ENCODE measurements at places on chromosomes 1 and 21.
A peak's percentile ranks its signal among the peaks of the same experiment; 100 is the strongest.

- H3K4me3 ChIP-seq = no peak overlapping the region
- H3K27ac ChIP-seq = no peak overlapping the region
- H3K36me3 ChIP-seq = peaks cover 5% of the 10 kb centered on the region
- H3K27me3 ChIP-seq = no peaks in the 10 kb centered on the region
- peaks cover 8% of the 10 kb centered on the region for H3K4me1 ChIP-seq
These were observed 1.5 kb downstream of the LYPLAL1 start for GRCh38 chr1:219175212-219175564.

DNA sequence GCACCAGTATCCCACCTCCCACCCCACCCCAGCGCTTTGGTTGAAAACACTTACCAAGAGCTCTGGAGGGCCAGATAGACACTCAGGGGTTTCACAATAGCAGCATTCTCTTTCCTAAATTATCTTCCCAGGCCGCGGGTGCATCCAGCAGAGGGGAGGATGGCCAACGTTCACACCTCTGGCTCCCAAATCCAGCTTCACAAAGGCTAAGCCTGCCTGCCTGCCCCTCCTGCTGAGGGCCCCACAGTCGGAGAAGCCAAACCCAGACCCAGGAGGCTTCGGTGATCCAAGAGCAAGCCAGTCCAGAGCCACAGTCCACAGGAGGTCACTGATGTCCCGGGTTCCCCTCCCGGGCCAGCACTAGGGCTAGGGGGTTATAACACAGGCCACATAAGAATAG is 231.9 kb downstream of the TRABD2B start:
- H3K4me3 ChIP-seq = no peak overlapping the region
- no peaks in the 10 kb centered on the region for H3K27me3 ChIP-seq
- H3K27ac ChIP-seq = no peak overlapping the region
- H3K4me1 ChIP-seq = no peaks in the 10 kb centered on the region
- H3K36me3 ChIP-seq = no peaks in the 10 kb centered on the region
- no peak for DNase-seq

GRCh38 chr1:203129501-203130231 is 2.1 kb downstream of the ADORA1 start:
- no peak overlapping the region for H3K4me3 ChIP-seq
- H3K36me3 ChIP-seq = no peaks in the 10 kb centered on the region
- H3K4me1 ChIP-seq = peaks cover 18% of the 10 kb centered on the region

- no peak overlapping the region for H3K4me3 ChIP-seq
- no peaks in the 10 kb centered on the region for H3K36me3 ChIP-seq
- H3K27me3 ChIP-seq = peaks cover 30% of the 10 kb centered on the region
- no peak for DNase-seq
These were observed 2.0 kb downstream of the DMBX1 start for GRCh38 chr1:46491443-46492268.

GRCh38 chr1:90074566-90074965 is 79.7 kb downstream of the ZNF326 start:
- no peaks in the 10 kb centered on the region for H3K27me3 ChIP-seq
- no peak overlapping the region for H3K27ac ChIP-seq
- DNase-seq = no peak
- no peaks in the 10 kb centered on the region for H3K4me1 ChIP-seq

GRCh38 chr21:32958288-32959002 is 67.3 kb upstream of the OLIG2 start:
- H3K27ac ChIP-seq = no peak overlapping the region
- peaks cover 6% of the 10 kb centered on the region for H3K4me1 ChIP-seq
- H3K27me3 ChIP-seq = peaks cover 5% of the 10 kb centered on the region
- no peak overlapping the region for H3K4me3 ChIP-seq
- DNase-seq = no peak

GRCh38 chr21:37000381-37000780 is 6.1 kb upstream of the RIPPLY3 start:
- H3K27me3 ChIP-seq = no peaks in the 10 kb centered on the region
- no peak overlapping the region for H3K4me3 ChIP-seq
- no peaks in the 10 kb centered on the region for H3K36me3 ChIP-seq
- no peak overlapping the region for H3K27ac ChIP-seq
- DNase-seq = no peak

DNA sequence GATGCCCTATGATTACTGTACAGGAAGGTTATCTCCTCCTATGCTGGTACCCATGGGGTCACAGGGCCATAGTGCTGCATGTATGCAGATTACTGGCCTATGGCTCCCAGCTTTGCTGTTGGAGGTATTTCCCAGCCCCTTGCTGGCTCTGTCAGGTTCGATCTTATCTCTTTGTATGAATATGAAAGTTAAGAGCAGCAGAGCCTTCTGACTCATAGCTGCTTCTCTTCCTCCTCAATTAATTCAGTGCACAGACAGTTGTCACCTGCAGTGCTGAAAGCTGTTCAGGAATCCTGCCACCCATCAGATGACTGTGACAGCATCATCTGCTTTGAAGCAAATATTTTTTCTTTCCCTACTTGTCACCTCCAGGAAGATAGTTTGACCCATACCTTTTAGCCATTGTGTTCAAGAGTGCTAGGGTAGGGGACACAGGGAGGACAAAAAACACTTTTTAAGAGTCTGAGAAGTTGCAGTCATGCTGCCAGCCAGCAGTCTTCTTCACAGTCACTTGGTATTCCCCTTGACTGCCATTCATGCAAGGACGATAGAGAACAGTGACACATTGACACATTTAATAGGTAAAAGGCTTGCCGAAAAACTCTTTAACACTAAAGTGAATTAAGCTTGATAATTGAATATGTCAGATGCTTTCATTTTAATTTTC is 73.1 kb downstream of the KIF1B start:
- peaks cover 4% of the 10 kb centered on the region for H3K36me3 ChIP-seq
- no peak for DNase-seq
- no peak overlapping the region for H3K27ac ChIP-seq
- H3K4me1 ChIP-seq = no peaks in the 10 kb centered on the region
- H3K27me3 ChIP-seq = no peaks in the 10 kb centered on the region

DNA sequence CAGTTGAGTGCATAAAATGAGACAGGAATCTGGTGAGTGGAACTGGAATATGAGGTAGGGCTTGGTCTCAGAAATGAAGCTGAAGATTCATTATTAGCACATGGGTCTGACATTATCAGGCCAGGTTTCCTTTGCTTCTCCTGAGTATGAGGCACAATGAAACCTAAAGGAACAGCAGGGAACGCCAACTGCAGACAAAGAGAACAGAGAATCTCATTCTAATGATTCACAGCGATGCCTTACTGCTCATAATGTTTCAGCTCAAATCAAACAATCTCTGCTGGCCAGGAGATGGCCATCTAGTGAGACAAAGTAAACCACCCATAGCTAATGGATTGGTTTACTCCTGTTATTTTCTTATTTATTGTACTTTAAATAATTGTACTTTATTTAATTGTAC is 133.5 kb downstream of the C1orf21 start:
- DNase-seq = no peak
- no peak overlapping the region for H3K4me3 ChIP-seq
- H3K4me1 ChIP-seq = no peaks in the 10 kb centered on the region
- no peak overlapping the region for H3K27ac ChIP-seq
- H3K36me3 ChIP-seq = no peaks in the 10 kb centered on the region

DNA sequence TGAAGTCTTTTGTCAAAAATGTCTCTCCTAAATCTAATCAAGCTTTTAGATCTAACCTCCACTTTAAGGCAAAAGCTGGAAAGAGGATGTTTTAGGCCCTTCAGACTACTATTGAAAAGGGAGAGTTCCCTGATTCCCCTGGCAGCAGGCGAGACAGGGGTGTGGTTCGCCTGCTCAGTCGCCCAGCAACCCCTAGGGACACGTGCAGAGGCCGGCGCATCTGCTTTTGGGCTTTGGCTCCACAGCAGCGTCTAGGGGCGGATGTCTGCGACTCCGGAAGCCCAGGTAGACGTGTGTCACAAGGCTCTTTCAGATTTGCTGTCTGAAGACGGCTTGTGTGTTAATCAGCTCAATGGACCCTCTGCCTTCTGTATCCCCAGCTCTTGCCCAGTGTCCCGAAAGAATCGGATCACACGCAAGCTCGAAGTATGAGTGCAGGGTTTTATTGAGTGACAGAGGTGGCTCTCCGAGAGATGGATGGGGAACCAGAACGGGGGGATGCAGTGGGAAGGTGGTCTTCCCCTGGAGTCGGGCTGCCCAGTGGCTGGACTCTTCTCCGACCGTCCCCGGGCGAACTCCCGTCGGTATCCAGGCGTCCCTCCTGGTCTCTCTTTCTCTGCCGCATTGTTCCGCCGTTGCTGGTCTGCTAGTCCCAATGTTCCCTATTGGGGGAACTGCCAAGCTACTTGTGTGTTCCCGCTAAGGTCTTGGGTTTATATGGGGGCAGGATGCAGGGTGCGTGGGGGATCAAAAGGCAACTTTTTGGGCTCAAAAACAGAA is 45.5 kb downstream of the OLFML2B start:
- H3K36me3 ChIP-seq = no peaks in the 10 kb centered on the region
- no peak overlapping the region for H3K27ac ChIP-seq

GRCh38 chr1:229756666-229757065 is 130.6 kb downstream of the URB2 start:
- H3K4me3 ChIP-seq = no peak overlapping the region
- DNase-seq = no peak
- H3K4me1 ChIP-seq = peaks cover 4% of the 10 kb centered on the region
- H3K36me3 ChIP-seq = no peaks in the 10 kb centered on the region
- H3K27ac ChIP-seq = no peak overlapping the region
- no peaks in the 10 kb centered on the region for H3K27me3 ChIP-seq

- no peak overlapping the region for H3K27ac ChIP-seq
- H3K4me3 ChIP-seq = no peak overlapping the region
- no peaks in the 10 kb centered on the region for H3K27me3 ChIP-seq
- no peak for DNase-seq
- peaks cover 21% of the 10 kb centered on the region for H3K4me1 ChIP-seq
These were observed 34.9 kb downstream of the ARID1A start for GRCh38 chr1:26730695-26731094.

- DNase-seq = no peak
- no peak overlapping the region for H3K27ac ChIP-seq
- no peak overlapping the region for H3K4me3 ChIP-seq
- peaks cover 23% of the 10 kb centered on the region for H3K36me3 ChIP-seq
These were observed 2.0 kb downstream of the KIAA0319L start for GRCh38 chr1:35555212-35555584.

GRCh38 chr1:97802011-97802410 is 118.8 kb downstream of the DPYD start:
- DNase-seq = no peak
- H3K36me3 ChIP-seq = no peaks in the 10 kb centered on the region
- no peak overlapping the region for H3K4me3 ChIP-seq
- H3K27me3 ChIP-seq = no peaks in the 10 kb centered on the region

DNA sequence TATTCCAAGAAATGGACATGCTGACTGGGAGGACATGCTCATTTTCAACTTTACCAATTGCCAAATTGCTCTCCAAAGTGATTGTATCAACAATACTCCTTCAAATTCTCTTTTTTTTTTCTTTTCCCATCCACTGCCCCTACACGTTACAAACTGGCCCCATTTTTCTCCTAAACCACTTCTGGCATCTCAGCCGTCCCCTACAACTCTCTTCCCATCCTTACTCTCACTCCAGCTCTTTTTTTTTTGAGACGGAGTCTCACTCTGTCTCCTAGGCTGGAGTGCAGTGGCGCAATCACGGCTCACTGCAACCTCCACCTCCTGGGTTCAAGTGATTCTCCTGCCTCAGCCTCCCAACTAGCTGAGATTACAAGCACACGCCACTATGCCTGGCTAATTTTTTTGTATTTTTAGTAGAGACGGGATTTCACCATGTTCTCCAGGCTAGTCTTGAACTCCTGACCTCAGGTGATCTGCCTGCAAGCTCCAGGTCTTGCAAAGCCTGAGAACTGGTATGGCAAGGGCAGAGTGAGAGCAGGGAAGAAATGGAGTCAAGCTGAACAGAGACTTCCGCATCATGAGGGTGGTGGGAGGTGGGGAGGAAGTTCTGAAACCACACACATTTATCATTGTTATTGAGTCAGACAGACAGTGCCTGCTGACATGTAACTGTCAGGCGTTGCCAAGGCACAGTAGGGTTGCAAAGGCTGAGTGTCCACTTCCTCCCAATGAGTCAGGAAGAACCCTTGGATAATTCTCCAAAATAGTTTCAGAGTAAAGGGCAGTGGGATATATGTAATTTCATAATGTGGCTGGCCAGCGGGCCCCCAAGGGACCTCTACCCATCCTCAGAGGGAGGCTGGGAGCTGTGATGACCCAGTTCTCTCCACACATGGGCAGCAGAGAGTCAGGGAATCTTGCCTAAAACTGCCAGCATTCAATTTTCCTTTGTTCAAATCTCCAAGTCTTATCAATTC is 17.4 kb downstream of the CELA3A start:
- H3K27me3 ChIP-seq = no peaks in the 10 kb centered on the region
- H3K36me3 ChIP-seq = no peaks in the 10 kb centered on the region
- DNase-seq = peak; percentile 24

- H3K4me1 ChIP-seq = no peaks in the 10 kb centered on the region
- no peak for DNase-seq
- H3K36me3 ChIP-seq = no peaks in the 10 kb centered on the region
- no peaks in the 10 kb centered on the region for H3K27me3 ChIP-seq
These were observed 391.8 kb downstream of the DISC1 start for GRCh38 chr1:232018231-232019025.

DNA sequence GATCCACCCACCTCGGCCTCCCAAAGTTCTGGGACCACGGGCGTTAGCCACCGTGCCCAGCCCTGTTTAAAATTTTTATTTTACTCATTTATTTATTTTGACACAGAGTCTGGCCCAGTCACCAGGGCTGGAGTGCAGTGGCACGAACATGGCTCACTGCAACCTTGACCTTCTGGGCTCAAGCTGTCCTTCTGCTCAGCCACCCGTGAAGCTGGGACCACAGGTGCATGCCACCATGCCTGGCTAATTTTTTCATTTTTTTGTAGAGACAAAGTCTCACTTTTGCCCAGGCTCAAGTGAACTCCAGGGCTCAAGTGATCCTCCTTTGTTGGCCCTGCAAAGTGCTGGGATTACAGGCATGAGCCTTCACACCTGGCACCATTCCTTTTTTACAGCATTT is 27.5 kb upstream of the DNAJC6 start:
- no peak overlapping the region for H3K4me3 ChIP-seq
- H3K27me3 ChIP-seq = no peaks in the 10 kb centered on the region
- no peaks in the 10 kb centered on the region for H3K4me1 ChIP-seq
- no peak for DNase-seq
- no peaks in the 10 kb centered on the region for H3K36me3 ChIP-seq
- no peak overlapping the region for H3K27ac ChIP-seq

All from natural killer cell (primary cell).